ENCODE measurements at places on chromosomes 16 and 17.
A peak's percentile ranks its signal among the peaks of the same experiment; 100 is the strongest.

- DNase-seq = no peak
Measured at GRCh38 chr16:47928008-47928407, 227.8 kb downstream of the ABCC12 start.

DNA sequence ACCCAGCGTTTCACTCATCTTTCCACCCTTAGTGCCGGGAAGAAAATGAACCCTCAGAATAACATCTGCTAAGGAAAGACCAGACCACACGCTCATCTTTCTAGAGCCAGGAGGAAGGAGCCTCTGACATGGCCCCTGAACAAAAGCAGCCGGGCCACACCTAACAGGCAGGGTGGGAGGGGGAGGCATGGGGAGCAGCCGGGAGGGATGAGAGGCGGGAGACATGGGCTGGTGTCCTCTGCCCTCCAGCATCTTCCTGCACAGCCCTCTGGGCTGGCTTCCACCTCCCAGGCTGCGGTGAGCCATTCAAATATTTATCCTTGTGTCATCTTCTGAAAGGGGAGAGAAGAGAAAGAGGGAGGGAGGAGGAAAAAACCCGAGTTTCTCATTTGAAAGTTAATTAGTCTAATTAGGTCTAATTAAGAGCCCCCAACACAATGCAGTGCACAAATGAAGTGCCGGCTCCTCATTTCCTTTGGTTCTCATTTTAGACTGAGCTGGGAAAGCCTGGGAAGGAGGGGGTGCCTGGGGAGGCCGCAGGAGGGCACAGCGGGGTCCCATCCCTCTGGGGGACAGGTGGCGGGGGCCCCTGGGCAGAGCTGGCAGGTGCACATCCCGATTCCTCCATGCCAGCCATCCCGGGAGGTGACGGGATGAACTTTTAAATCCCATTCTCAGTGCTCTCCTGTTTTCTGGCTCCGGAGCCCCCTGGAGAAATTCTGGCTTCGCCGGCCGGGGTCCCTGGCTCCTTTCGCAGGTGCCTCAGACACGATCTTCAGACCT is 90.5 kb downstream of the ENGASE start:
- no peak for DNase-seq

GRCh38 chr16:84042879-84043485 is 387 bp upstream of the SLC38A8 start:
- peak; percentile 81 for DNase-seq

- no peak for DNase-seq
Measured at GRCh38 chr16:2365397-2366294, 25.1 kb upstream of the ABCA3 start.

- no peak for DNase-seq
Measured at GRCh38 chr16:75942936-75943335, 216.6 kb upstream of the CPHXL start.

- no peak for DNase-seq
Measured at GRCh38 chr17:15485045-15485444, 17.6 kb upstream of the CDRT4 start.

DNA sequence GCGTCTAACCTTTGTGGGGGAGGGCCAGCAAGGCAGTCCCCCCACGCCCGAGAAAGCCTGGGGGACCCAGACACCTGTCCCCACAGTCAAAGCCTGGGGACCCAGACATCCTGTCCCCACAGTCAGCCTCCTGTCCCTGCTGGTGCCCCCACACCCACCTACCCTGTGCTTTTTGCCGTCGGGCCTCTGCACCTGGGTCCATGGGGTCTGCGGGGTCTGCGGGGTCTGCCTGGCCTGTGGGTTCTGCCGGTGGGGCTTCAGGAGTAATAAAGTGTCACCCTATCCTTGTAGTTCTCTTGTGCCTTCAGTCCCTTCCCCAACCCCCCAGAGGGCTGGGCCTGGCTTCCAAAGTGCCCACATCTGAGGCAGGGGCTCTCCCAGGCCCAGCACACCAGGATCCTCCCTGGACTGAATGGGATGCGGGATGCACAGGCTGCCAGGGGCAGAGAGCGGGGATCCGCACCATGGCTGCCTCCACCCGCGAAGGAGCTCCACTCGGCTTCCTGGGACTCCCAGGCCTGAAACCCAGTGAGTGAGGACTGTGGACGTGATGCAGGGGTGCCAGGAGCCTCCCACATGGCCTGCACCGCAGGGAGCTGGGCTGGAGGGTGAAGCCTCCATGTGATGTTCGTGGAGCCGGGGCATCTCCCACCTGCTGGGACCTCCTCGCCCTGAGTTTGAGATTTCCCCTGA is 16.3 kb upstream of the DPEP1 start:
- no peak for DNase-seq

GRCh38 chr17:19327031-19327783 is 35.3 kb downstream of the B9D1 start:
- DNase-seq = no peak

- no peak for DNase-seq
Measured at GRCh38 chr17:41133880-41134735, 6.2 kb downstream of the KRTAP4-6 start.

- DNase-seq = no peak
Measured at GRCh38 chr16:2155977-2156848, 631 bp downstream of the TRAF7 start.

Measured in NCI-H510A (cell line).